ENCODE measurements at places on chromosomes 6 and 20.

DNA sequence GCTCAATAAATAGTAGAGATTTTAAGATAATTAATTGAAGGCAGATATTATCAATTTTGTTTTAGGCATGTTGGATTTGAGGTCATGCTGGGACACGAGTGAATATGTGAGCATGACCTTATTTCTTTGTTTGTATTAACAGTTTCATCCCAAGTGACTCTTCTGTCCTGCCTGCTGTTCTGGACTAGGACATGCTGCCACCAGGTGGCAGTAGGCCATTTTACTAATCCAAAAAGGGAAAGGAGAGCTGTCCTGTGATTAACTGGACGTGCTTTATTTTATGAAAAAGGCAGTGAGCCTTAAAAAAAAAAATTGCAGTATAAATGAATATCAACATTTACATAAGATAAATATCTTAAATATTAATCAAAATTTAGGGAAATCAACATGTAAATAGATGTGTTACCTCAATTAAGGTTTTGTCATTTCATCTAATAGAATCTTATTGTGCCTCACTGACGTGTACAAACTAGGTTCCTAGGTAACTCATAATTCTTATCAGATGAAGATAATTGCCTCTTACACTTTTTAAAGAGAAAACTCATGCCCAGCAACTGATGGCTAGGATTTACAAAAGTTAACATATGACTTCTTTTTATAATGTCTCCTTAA lies 49.8 kb downstream of the FRK start:
- DNase-seq: peak; percentile 58

DNA sequence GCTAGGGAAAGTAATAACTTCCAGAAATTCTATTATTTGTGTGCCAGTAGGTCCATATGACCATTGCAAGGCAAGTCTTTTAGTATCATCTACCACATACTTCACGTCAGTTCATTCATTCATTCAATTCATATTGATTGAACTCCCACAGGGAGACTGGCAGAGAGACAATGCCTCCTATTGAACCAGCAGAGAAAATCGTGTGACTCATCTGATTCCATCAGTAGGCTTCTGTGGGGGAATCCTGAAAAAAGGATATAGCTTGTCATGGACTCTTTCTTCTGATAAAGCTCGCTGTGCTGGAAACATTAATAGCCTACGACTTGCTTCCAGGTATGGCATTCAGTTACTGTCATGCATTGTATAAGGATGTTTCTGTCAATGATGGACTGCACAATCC lies 45.3 kb upstream of the CNR1 start:
- DNase-seq: no peak

GRCh38 chr20:63625771-63626423 lies 1.0 kb downstream of the GMEB2 start:
- DNase-seq: peak; percentile 33

GRCh38 chr20:57894522-57894921 lies 184.7 kb upstream of the PMEPA1 start:
- DNase-seq: no peak

DNA sequence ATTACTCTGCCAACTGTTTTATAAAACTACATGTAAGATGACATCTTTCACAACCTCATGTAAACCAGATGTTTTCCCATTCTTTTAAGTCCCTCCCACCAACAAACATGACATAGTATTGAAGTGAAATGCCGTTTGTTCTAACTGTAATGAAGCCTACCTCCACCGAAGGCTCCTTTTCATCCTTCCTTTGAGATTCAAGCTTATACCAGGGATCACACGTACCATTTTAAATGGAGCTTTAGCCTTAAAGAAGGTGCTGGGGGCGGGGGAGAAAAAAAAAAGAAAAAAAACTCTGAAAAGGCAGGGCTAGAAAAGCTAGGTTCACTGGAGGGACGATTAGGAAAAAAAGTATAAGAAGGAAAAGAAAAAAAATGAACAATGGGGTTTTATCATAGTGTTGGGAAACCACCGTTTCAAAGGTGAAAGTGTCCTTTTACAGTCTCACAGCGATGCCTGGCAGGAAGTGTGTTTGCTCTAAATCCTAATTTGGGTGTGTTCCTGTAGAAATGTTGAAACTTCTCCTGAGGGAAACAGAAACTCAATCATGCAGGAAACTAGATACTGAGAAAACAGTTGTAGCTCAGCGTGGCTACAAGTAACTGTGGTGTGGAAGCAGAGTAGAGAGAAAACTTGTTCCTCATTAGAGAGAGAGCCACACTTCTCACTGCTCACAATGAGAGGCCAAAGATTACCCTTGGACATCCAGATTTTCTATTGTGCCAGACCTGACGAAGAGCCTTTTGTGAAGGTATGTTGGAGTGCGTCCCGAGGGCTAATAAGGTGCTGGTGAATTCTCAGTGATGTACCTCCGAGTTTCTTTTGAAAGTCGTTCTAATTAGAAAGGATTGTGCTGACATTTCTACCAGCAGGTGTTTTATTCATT lies 37.6 kb upstream of the HINT3 start:
- peak; percentile 79 for DNase-seq

DNA sequence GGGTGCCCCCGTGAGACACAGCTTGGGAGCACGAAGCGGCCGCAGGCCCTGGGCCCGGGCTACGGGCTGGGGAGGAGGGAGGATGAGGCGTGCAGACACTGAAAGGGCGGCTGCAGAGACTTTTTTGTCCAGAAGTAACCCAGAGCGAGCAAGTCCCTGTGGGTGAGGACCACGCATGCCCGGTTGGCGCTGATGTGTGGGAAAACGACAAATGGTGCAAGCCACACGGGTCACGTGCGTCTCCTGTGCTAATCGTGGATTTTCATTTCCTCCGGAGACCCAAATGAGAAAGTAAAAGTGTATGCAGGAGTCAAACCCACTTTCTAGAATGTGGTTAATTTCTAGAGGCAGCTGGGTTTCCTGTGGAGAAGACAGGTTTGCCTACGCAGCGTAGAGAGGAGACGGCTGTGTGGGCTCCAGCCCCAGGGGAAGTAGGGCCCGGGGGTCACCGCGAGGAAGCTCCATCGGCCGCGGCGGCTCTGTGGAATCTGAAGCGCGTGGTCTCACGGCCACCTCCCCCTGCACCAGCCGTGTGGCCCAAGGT lies 19.0 kb downstream of the DLL1 start:
- DNase-seq: peak; percentile 85

- no peak for DNase-seq
These were observed 1.3 kb downstream of the TRIM26 start for GRCh38 chr6:30211899-30212298.
